CD4-positive, alpha-beta T cell treated with Interleukin-6 for 4 hours (primary cell): ENCODE measurements at places on chromosomes 12 and 14.

- no peak for DNase-seq
These were observed 70.8 kb upstream of the GNG2 start for GRCh38 chr14:51789596-51789995.

DNA sequence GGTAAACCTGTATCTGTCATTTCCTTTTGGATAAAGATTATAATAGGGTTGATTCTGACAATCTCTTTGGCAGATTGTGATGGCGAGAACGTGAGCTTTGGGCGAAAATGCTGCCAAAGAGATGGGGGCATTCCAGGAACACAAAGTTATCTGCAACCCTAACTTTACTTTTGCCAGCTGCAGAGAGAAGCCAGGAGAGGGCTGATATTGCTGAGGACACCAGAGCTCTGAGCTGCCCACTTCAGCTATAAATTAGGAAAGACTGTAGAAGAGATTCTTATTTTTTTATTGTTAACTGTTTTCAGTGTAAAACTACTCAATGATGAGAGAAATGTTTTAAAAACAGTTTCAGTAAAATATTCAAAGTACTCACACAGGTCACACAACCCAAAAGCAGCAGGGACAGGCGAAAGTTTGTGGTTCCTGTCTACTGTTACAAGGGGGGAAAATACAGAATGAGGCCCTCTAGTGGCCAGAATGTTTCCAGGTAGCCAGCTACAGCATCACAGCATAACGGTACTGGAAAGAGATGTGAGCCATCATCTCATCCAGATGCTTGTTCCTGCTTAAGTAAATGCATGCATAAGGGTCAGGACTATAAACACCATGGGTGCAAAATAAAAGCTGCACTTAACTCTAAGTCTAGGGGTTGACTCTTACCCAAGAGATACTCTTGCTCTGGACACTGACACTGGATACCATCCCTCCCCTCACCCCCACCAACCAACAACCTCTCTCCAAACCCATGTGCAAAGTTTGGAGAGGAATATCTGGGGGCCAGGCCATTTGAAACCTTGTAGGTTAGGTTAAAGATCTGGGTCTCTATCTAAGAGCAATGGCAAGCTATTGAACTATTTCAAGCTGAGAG, 498.4 kb downstream of the RMST start:
- peak; percentile 14 for DNase-seq

GRCh38 chr14:98140862-98141530, 1131.0 kb downstream of the BCL11B start:
- DNase-seq, result peak; percentile 35

- no peak for DNase-seq
These were observed 787.7 kb downstream of the TMTC2 start for GRCh38 chr12:83474369-83474768.

GRCh38 chr12:29245246-29245645, 96.2 kb downstream of the FAR2 start:
- DNase-seq, result no peak
